ENCODE measurements at places on chromosomes 7 and 10. TPM values are rescaled to one million over a fixed set of nuclear protein-coding genes. Genes with fewer than 3 reads are reported as not detected.

LRMDA gene
- total RNA-seq = not detected

NME8 gene
- total RNA-seq = not detected

- H3K4me3 ChIP-seq = no peak overlapping the region
- H3K4me1 ChIP-seq = peaks cover 66% of the 10 kb centered on the region
- H3K36me3 ChIP-seq = peaks cover 23% of the 10 kb centered on the region
- peak; percentile 60 for DNase-seq
These were observed 121.8 kb downstream of the SGMS1 start for GRCh38 chr10:50501924-50502452.

DNA sequence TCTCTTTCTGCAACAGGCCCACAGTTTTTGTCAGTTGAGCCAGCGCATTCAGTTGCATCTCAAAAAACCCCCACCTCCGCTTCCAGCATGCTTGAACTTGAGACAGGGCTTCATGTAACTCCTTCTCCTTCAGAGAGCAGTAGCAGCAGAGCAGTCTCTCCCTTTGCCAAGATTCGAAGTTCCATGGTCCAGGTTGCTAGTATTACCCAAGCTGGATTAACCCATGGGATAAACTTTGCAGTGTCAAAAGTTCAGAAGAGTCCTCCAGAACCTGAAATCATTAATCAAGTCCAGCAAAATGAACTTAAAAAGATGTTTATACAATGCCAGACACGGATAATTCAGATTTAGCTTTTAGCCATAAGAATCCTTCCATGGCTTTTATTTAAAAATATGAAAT lies 45.2 kb downstream of the MCMBP start:
- H3K4me3 ChIP-seq = no peak overlapping the region
- peaks cover 36% of the 10 kb centered on the region for H3K36me3 ChIP-seq
- DNase-seq = no peak
- no peak overlapping the region for H3K27ac ChIP-seq

- H3K4me1 ChIP-seq = no peaks in the 10 kb centered on the region
- H3K4me3 ChIP-seq = no peak overlapping the region
- H3K36me3 ChIP-seq = no peaks in the 10 kb centered on the region
- DNase-seq = no peak
- no peak overlapping the region for H3K27ac ChIP-seq
These were observed 464.6 kb downstream of the POM121L12 start for GRCh38 chr7:53500076-53500475.

CLDN12 gene
- total RNA-seq = 6.1 TPM

Measured in activated CD8-positive, alpha-beta memory T cell treated with anti-CD3 and anti-CD28 coated beads, Interleukin-2, amount 10 ng/mL, durations not matched to agents 7 days and 5 days (primary cell).